Activated T-cell treated with anti-CD3 and anti-CD28 coated beads, Interleukin-2, amount 50 U/mL, for 1 hour (primary cell): ENCODE measurements at places on chromosomes 12 and 14.

DNA sequence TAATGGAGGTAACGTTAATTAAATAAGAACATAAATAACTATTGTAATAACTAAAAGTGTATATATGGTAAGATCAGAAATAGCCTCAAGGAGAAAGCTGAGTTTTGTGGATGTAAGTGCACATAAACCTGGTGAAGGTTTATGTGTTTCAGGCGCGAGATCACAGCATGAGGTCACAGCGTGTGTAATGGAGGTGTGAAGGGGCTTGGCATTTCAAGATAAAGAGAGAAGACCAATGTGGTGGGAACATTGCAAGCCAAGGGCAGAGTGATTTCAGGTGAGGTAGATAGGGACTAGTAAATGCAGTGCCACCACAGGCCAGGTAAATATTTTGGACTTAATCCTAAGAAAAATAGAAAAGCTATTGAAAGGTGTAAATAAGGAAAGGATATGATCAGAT lies 21.7 kb upstream of the KICS2 start:
- DNase-seq = no peak

DNA sequence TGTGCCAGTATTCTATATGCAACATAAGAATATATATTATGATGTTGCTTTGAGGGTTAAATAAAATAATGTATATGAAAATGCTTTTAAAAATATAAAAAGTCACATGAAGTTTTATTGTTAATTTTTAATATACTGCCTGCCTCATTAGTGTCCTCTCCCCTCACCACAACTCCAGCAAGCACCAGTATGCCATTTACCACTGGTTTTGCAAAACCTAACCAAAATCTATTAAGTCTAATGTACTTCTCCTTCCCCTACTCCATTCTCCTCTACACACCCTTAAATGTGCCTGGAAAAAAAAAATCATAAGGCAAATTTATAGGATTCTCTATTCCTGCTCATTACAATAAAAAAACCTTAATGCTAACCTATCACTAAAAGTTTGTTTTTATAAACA lies 24.0 kb upstream of the GNG2 start:
- no peak for DNase-seq

DNA sequence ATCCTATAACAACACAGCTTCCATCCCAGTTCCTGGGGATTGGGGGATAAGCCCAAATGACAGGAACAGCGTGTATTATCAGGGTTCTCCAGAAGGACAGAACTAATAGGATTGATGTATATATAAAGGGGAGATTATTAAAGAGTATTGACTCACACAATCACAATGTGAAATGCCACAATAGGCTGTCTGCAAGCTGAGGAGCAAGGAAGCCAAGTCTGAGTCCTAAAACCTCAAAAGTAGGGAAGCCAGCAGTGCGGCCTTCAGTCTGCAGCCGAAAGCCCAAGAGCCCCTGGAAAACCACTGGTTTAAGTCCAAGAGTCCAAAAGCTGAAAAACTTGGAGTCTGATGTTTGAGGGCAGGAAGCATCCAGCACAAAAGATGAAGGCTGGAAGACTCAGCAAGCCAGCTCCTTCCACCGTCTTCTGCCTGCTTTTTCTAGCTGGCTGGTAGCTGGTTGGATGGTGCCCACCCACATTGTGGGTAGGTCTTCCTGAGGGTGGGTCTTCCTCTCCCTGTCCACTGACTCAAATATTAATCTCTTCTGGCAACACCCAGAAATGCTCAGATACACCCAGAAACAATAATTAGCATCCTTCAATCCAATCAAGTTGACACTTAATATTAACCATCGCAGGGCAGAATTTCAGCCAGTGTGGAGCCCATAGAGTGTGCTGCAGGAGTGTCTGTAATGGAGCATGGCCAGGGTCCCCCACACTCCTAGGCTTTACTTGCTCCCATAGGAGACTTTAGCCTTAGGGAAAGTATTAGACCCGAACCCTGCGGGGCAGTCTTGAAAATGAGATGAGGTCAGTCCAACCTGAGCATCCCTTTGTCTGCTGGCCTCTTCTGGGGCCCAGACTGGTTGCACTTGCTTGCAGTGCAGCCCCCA lies 111.1 kb downstream of the SINHCAF start:
- no peak for DNase-seq

GRCh38 chr14:53093206-53093605 lies 59.9 kb downstream of the DDHD1 start:
- DNase-seq = no peak

- DNase-seq = no peak
Observed at GRCh38 chr14:64604001-64604400, 54.2 kb downstream of the PPP1R36 start.

DNA sequence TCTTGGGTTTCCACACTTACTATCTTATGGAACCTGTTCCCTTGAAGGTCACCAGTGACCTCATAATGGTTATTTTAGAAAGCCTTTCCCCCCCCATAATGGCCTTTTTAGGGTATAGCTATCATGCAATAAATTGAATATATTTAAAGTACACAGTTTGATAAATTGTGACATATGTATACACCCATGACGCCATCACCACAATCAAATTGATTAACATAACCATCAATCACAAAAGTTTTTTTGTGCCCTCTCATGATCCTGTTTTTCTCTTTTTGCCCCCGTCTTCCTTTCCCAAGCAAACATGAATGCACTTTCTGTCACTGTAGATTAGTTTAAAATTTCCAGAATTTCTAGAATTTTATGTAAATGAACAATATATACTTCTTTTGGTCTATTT lies 28.7 kb upstream of the OR4E1 start:
- DNase-seq = no peak

- DNase-seq = no peak
Observed at GRCh38 chr14:71651228-71651627, 281.0 kb upstream of the RGS6 start.
